ENCODE measurements at places on chromosomes 4 and X.

GRCh38 chr4:124637321-124637720 is 75.2 kb downstream of the ANKRD50 start:
- DNase-seq = no peak

- DNase-seq = no peak
Measured at GRCh38 chrX:30643313-30643821, 9.9 kb upstream of the GK start.

DNA sequence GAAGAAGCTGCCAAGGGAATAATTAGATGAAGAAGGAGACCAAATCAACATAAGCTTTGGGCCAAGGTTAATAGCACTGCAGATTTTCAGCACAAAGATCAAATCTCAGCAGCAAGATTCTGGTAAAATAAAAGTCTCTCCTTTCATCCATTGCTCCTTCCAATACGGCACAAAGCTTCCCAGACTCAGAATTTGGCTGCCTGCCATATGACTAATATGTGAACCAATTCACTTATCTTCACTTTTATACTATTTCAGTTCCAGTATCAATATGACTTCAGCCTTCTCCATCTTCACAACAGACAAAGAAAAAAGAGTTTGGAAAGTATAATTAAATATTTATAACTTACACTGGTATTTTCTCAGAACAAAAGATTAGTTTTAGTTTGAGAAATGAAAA is 978.3 kb upstream of the GRID2 start:
- no peak for DNase-seq

GRCh38 chrX:11480626-11481025 is 185.1 kb downstream of the ARHGAP6 start:
- no peak for DNase-seq

DNA sequence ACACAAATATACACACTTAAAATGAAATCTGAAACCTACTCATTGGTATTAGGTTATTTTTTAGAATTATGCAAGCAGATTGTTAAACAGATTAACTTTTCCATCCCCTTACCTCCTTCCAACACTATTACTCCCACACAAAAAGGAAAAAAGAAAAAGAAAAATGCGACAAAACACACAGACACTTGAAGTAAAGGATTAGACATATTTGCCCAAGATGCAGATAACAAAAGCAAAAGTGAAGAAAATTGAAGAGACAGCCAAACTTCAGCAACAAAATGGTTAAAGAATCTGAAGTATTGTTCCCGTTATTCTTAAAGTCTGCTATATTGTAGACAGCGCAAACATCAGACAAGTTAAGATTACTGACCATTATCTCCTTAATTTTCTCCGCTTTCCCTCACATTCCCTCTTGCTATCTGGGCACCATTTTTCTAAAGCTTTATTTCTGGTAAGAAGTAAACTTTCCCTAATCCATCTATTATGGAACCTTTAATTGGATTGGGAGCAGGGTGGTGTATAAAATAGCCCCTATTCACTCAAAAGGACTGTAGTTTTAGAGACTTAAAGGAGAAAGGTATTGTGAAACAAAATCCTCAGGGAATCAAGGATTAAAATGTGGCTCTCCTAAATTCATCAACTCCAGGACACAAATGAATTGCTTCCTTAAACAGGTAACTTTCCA is 34.7 kb upstream of the MAB21L2 start:
- DNase-seq = no peak

DNA sequence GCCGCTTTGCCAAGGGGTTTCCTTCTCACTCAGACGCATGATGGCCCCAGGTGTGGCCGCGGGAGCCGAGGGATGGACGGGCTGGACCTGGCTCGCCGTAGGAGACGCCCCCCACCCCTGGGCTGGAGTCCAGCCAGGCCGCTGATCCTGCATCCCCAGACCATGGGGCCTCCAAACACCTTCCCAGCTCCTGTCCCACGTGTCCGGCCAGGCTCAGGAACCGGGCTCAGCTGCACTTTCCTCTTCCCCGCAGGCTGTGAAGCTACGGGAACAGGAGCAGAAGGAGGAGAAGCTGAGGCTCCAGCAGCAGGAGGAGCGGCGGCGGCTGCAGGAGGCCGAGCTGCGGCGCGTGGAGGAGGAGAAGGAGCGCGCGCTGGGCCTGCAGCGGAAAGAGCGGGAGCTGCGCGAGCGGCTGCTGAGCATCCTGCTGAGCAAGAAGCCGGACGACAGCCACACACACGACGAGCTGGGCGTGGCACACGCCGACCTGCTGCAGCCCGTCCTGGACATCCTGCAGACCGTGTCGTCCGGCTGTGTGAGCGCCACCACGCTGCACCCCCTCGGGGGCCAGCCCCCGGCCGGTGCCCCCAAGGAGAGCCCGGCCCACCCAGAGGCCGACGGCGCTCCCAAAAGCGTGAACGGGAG is 9.1 kb downstream of the AKAP17A start:
- DNase-seq = no peak

DNA sequence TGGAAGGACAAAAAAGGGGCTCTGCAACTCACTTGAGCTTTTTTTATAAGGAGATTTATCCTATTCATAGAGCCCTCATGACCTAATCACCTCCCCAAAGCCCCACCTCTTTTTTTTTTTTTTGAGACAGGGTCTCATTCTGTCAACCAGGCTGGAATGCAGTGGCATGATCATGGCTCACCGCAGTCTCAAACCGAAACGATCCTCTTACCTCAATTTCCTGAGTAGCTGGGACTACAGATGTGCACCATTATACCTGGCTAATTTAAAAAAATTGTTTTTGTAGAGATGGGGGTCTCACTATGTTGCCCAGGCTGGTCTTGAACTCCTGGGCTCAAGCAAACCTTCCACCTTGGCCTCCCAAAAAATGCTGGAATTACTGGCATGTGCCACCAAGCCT is 61.6 kb upstream of the PDGFRA start:
- no peak for DNase-seq

- no peak for DNase-seq
Measured at GRCh38 chr4:188778905-188779304, 639.7 kb downstream of the TRIML1 start.

- DNase-seq = no peak
Measured at GRCh38 chr4:85725721-85726170, 250.8 kb downstream of the ARHGAP24 start.

DNA sequence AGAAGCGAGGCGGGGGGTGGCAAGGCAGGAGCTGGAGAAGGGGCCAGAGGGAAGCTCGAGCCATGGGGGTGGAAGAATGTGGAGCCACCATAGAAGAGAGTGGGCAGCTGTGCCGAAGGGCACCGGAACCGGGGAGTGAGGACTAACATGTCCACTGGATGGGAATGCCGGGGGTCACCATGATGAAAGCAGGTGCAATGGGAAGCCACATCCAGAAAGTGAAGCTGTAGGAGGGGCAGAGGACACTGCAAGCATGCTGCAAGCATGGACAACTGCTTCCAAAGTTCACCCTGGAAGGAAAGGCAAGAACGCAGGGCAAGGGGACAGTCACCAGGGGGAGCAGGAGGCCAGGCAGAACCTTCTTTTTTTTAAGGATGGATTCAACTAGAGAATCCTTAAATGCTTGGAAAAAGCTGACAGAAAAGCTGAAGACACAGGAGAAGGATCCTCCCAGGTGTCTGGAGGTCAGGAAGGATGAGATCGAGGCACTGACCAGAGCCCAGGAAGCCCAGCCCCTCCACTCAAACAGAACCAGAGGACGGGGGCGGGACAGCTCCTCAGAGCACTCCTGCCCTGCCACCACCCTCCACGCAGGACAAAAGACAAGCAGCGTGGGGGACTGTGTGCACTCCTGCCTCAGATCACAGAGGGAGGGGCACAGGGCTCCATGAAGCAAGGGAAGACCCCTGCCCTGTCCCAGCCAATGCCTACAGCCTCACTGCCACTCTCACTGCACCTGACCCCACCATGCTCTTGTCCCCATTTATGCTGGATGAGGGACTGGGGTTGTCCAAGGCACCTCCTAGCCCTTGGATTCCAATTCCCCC is 169.2 kb downstream of the AFAP1 start:
- DNase-seq = no peak

- DNase-seq = no peak
Measured at GRCh38 chr4:88308587-88308986, 24.2 kb upstream of the PPM1K start.

DNA sequence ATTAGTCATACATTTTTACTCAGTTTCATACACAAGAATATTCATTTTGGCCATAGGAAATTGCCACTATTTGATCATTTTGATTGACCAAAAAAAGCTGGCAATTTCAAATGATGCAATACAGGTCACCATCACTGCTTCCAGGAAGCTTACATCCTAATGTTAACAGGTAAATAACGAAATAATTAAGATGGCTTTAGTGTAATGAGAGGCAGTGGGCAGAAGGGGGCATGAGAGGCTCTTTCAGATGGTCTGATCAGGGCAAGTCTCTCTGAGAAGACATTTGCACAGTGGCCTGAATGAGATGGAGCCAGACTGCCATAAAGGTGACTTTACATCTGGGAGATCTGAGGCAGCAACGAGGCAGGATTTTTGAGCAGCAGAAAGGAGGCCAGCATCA is 170.7 kb downstream of the SLIT2 start:
- DNase-seq = peak; percentile 8

DNA sequence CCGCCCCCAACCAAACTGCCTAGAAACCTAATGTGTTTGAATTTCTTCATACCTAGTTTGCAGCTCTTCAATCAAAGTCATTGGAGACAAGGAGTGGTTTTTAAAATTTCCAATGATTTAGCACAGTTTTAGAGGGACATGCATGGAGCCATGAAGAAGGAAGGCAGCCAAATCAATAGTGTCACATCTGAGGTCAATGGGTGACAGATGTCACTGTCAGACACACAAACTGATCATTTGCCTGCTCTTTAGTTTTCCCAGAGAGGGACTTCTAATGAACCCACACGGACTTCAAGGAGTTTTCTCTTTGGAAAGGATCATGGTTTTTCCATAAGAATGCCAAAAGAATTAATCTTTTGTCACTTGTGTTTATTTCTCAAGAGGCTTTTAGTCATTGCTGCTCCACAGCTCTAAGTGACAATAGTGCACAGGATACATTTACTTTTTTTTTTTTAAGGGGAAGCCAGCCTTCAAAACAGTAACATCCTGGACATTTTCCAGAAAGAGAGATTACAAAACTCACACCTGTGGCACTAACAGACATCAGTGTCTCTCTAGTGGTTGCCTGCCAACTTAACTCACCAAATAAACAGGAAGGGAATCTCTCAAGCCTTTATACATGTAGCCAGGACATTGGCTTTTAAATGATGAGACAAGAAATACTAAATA is 251.1 kb upstream of the DIAPH2 start:
- DNase-seq = no peak

- DNase-seq = no peak
Measured at GRCh38 chrX:64188901-64189300, 16.6 kb downstream of the AMER1 start.

- DNase-seq = no peak
Measured at GRCh38 chr4:8771666-8772065, 100.0 kb downstream of the HMX1 start.

DNA sequence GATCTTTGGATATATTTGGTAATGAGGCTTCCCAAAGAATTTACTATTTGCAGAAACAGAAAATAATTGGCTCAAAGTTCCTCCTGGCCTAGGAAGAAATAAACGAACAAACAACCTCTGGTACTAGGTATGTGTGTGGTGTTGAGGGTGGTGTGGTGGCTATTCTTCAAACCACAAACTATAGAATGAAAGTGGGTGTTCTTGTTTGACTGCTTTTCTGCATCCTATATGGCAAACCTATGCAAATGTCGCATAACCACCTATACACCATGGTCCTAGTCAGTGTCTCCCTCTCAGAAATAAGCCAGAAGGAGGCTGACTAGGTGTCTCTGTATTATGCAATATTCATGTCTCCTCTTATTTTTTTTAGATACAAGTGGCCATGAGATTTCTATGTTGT is 106.6 kb upstream of the PCDH18 start:
- DNase-seq = no peak
